ENCODE measurements at places on chromosomes 6 and 20.

- DNase-seq = no peak
Measured at GRCh38 chr6:7671581-7671980, 54.3 kb upstream of the BMP6 start.

DNA sequence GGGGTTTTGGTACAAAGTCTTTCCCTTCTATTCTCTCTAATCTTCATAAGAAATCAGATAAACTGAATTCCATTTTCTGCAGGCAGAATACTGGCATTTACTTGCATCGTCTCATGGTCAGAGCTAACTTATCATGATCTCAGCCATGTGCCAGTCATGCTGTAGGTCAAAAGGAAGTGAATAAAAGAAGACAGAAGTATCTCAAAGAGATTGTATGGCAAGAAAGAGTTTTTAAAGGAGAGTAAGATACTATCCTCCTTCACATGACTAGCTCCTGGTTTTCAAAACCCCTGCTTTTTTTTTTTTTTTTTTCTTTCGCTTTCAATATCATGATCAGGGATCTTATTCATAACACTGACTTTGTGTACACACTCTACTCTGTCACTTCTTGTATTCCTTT is 398.3 kb downstream of the C6orf118 start:
- DNase-seq = no peak

DNA sequence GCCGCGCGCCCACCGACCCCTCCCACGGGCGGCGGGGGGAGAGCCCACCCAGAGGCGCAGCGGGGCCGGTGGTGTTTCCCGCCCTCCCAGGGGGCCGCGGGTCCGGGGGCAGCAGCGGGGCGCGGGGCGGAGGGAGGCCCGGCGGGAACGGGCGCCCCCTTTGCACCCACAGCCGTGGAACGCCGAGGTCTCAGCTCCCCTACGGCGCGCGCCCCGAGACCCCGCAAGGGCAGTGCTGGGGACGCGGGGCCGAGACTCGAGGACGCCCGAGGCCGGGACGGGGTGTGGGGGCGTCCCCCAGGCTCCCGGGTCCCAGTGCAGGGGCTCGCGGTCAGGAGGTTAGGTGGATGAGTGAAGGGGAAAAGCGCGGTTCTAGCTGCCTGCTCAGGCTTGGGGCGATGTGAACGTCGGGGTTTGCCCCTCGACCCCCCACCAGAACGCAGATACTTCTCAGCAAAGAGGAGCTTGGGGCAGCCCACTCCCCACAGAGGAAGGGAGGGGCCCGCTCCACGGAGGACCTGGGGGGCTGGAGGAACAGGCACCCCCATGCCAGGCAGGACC is 65.5 kb upstream of the BHLHE23 start:
- no peak for DNase-seq

GRCh38 chr6:6686748-6687601 is 98.5 kb downstream of the LY86 start:
- peak; percentile 94 for DNase-seq

DNA sequence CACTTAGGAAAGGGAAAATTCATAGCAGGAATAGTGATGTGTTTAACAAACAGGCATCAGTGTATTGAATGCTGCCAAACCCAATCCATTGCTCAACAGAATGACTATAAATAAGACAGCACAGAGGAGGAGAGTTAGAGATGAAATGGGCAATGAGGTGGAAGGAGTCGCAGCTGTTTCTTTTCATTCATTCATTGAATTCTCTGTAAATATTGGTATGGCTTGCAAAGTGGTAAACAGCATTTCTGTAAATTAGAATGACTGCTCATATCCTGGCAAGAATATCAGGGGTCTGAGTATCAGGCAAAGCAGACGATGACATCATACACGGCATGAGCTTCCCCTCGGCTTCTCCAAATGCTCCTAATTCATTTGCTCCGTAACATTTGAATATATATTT is 703.6 kb upstream of the SLC35B3 start:
- DNase-seq = no peak

- no peak for DNase-seq
Measured at GRCh38 chr6:56739836-56740815, 97.4 kb upstream of the DST start.

DNA sequence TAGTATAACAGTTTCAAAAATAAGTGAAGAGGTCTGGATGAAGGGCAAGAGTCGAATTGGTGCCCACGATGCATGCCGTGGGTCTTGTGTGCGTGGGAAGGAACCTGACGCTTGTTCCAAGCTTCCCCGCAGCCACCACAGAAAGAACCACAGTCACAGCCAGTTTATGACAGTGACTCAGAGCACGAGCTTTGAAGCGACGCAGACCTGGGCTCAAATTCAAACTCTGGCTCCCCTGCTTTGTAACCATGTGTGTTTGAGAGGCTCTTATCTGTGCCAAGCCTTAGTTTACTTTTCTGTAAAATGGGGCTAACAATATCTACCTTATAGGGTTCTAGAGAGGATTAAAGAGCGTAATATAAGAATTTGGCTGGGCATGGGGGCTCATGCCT is 65.5 kb downstream of the SYNJ2 start:
- no peak for DNase-seq

DNA sequence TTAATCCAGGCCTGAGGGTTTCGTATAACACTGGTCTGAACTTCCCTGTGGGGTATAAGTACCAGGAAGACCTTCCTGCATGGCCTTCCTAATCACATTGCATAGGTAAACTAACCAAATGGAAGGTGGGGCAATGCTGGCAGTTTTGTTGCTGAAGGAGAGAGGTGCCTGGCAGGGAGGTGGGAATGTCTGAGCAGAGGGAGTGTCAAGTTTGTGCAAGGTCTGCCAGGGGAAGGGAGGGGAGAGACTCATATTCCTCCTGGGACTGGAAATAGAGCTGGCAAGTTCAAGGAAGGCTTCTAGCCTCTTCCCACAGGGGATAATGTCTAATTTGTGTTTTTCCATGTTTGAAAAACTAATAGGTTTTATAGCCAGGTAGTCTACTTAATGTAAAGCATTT is 70.6 kb downstream of the HDDC2 start:
- no peak for DNase-seq

- peak; percentile 46 for DNase-seq
Measured at GRCh38 chr20:49964964-49965780, 17.6 kb upstream of the SNAI1 start.

GRCh38 chr6:106751501-106752252 is 122.3 kb downstream of the QRSL1 start:
- DNase-seq = no peak

DNA sequence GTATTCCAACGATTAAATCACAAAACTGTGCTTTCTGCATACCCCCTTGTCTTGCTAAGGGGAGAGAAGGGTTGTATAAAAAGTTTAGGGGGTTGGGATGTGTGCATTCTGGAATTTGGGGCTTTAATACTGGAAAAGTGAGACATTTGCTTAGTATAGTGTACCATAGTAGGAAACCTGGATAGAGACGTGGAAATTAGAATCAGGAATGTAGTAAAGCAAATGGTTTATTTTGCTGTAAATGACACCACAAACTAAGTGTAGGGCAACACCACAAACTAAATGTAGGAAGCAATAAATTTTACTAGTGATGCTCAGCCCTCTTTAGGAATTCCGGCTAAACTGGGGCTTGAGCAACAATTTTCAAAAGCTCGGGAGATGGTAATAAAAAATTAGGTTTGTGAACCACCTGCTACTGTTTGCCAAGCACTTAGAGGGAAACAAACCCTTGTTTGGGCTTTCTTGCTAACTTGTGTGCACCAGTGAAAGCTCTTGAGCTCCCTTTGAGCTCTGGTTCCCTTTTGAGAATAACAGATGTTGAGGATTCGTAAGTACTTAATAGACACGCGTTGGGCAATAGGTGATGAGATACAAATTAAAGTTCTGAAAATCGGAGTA is 13.8 kb downstream of the BRD2 start:
- no peak for DNase-seq

DNA sequence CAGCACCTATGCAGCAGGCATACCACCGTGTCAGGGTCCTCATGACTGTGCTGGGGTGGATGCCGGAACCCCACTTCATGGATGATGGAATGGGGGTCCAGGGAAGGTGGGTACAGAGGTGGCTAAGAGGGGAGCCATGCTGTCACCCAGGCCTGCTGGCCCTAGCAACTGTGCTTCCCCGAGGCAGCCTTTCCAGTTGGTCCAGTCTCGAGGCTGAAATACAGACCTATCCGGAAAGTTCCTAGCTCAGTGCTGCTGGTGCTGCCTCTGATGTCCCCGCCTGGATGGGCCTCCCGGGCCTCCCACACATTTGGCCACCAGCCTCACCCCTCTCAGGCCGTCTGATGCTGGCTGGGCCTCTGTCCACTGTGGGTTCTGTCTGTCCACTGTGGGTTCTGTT is 17.4 kb downstream of the SIRPA start:
- no peak for DNase-seq

DNA sequence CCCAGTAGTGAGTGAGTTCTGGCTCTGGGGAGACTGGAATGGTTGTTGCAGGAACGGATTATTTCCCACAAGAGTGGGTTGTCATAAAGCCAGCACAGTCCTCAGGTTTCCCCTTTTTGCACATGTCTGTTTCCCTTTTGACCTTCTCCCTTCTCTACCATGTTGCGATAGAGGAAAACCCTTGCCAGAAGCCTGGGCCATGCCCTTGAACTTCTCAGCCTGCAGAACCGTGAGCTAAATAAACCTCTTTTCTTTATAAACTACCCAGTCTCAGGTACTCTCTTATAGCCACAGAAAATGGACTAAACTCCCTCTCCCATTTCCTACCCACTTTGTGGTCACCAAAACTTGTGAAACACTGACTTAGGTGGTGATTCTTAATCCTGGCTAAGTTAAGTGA is 7.2 kb upstream of the PPP1R16B start:
- DNase-seq = no peak

DNA sequence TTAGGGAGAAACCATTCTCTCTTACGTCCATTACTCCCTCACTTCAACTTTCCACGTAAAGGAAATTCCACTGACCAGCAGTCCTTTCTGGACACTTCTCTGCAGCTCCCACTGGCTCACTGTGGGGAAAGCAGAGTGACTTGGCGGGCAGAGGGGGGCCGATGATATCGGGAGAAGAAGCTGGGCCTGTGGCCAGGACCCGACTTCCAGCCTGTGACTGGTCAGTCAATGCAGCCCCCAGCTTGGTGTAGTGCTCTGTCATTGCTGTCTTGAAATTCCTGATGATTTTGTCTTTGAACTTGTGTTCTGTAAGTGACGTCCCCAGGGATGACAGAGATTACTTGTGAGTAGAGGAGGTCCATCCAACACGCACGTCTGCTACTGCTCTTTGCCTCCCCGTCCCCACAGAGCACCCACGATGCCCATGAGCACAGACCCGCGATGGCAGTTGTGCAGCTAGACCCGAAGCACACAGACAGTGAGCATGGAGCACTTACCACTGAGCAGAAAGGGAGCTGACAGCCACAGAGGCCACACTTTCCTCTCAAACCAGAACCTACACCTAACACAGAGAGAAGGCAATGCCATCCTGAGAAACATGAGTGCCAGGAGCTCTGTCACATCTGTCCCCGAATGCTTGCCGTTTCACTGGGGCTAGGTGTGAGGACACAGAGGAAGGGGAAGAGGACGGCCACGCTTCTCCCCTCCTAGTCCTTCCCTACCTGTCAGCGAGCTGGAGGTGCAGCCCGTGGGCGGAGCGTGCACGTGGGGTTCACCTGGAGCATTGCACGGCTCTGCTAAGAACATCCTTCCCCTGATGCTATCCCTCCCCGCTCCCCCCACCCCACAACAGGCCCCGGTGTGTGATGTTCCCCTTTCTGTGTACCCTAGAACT is 25.7 kb downstream of the DACT2 start:
- no peak for DNase-seq

GRCh38 chr20:59776626-59777330 is 156.7 kb downstream of the SYCP2 start:
- no peak for DNase-seq

GRCh38 chr6:156884306-156884705 is 107.1 kb downstream of the ARID1B start:
- DNase-seq = no peak

- no peak for DNase-seq
Measured at GRCh38 chr6:88167352-88167937, 1.3 kb upstream of the CNR1 start.

DNA sequence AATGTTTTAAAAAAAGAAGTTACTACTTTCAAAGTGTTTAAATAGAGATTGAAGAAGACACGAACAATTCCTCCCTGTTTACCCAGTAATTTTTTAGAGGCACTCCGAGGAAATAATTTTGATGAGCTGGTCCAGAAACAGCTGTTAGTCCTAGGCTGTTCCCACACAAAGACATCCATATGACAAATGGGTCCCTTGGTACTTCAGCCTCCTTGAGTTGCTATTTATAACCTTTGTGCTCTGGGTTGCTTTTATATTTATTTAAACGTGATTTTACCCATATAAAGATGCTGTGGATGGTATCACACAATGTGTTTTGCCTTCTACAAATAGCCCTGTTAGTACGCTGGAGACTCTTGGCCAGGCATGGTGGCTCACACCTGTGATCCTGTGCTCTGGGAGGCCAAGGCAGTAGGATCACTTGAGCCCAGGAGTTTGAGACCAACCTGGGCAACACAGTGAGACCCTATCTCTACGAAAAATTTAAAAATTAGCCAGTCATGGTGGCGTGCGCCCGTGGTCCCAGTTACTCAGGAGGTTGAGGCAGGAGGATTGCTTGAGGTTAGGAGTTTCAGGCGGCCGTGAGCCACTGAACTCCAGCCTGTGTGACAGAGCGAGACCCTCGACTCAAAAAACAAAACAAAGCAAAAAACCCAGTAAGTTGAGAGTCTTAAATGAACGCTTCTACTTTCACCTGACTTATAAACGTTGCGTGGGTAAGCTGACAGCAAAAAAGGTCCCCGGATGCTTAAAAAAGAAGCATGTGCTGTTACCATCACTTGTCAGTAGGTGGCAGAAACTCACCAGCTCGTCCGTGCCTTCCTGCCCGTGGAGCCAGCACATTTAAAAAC is 56.9 kb upstream of the ARMH2 start:
- peak; percentile 68 for DNase-seq

DNA sequence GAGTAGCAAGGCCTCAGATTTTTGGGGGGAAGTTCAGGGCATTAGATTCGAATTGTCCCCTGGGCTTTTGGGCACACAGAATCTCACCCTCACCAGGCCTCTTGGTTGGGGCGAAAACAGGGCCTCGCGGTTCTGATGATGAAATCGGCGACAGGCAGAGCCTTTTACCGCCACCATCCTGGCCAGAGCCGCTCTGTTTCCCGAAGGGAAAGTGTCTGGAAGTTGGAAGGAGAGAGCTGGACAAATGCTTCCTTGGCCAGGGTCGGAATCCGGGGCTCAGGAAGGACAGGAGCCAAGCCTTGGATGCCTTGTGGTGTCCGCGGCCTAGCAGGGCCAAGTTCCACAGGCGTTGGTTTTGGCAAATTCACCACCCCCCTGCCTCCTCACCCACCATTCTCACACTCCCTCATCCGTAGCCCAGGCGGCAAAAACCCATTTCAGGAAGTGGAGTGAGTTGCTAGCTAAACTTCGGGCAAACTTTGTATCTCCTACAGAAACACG is 3.5 kb upstream of the TFAP2A start:
- no peak for DNase-seq

DNA sequence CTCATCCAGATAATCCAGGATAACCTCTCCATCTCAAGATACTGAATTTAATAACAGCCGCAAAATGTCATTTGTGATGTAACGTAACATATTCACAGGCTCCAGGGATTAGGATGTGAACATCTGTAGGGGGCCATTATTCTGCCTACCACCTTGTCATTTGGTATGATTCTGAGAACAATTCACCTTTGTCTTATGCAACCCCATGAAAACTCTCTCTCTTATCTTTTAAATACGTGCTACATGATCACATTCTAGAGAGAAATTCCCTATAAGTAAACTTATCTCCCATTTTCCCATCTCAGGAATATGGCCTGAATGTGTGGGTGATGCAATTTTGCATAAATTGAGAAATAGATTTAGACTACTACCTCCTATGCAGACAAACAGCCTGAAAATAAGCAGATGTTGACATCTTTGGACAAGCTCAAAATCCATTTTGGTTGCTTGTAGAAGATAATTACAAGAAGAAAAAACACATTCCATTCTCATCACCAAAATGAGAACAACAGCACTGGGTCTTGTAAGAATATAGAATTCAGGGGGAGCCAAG is 255.4 kb upstream of the STXBP5 start:
- DNase-seq = no peak
